ENCODE measurements at places on chromosomes 6 and 20.

GRCh38 chr20:16216227-16216913, 356.9 kb downstream of the KIF16B start:
- no peak for DNase-seq

DNA sequence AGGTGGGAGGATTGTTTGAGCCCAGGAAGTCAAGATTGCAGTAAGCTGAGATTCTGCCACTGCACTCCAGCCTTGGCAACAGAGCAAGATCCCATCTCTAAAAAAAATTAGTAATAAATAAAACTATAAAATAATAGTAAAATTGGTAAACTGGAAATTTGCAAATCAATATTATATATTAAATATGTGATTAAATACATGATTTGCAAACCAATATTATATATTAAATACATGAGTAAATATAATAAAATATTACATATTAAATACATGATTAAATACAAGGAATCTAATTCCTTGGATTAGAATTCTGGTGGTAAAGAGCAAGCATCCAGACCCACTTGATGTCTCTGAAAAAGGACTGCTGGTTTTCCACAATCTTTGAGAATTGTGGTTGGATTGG, 35.8 kb downstream of the FUT9 start:
- no peak for DNase-seq

- no peak for DNase-seq
These were observed 143.1 kb upstream of the PCSK2 start for GRCh38 chr20:17083738-17084137.

GRCh38 chr6:53487080-53487479, 57.8 kb downstream of the GCLC start:
- no peak for DNase-seq

DNA sequence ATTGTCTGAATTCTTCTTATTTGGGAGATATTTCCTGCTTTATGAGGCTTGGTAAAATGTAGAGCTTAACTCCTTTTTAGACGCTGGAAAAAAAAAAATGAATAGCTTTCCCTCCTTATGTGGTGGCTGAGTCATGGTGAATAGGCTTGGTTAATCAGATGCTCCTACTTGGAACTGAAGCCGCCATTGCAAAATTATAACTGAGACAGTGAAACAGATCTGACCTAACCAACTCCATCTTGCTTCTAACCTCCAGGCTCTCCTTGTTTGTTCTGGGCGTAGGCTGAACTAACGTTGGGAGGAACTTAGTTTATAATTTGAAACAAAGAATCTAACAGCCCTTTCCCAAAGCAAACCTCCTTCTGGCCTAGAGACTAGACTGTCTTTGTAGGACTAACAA, 43.2 kb upstream of the PLCB4 start:
- DNase-seq: no peak

- DNase-seq: no peak
These were observed 55.9 kb downstream of the RREB1 start for GRCh38 chr6:7163661-7164071.

DNA sequence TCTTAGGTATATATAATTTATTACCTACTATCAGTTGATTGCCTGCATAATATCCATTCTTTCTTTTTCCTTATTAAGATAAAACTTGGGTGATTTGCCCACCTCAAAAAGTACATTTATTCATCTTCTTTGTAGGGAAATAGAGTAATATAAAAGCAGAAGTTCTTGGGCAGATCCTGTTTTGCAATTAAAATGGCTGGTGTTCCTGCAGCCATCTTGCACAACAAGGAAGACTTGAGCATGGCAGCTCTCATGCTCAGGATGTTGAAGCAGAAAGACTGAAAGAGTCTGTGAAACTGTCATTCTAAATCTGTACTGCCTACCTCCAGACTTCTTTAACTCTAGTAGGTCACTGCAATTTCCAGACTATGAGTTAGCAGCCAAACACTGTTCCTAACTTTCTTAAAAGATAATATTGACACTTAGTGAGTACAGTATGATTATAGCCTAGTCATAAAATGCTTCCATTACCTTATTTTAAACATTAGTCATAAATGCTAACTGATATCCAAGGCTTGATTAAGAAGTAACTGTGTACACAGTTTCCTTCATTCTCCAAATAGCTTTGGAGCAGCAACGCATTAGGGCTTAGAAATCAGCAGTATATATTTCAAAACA, 24.6 kb upstream of the HTR1B start:
- no peak for DNase-seq

GRCh38 chr6:78962448-78962847, 95.1 kb downstream of the IRAK1BP1 start:
- no peak for DNase-seq

GRCh38 chr6:135096403-135097130, 41.9 kb upstream of the HBS1L start:
- DNase-seq: no peak

DNA sequence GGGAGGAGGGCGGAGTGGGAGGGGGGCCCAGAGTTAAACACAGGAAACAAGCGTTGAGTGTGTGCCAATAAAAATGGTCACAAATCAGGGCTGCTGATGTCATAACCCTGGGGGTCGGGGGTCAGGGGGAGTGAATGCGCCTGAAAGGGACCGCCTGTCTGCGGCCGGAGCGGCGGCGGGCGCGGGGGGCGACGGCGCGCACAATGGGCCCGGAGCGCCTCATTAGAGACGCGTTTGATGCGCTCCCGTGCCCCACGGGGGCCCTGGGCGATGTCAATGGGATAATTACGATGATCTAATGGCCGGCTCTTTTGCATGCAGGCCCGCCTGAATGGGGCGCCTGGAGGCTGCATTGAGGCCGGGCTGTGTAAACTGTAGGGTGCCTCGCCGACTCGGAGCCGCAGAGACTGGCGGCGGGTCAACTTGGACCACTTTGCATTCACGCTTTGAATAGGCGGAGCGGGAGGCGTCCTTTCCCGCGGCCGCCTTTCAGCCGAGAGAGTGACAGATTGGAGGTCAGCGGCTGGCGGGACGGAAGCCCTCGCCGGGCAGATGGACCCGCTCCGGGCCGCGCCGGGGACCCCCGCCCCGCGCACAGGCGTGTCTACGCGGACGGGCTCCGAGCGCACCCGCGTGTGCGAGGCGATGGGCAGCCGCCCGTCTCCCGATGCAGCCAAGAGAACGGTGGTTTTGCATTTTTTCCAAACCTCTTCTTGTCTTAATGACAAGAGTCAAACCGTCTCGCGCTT, 296.1 kb downstream of the TFAP2C start:
- DNase-seq: peak; percentile 71

DNA sequence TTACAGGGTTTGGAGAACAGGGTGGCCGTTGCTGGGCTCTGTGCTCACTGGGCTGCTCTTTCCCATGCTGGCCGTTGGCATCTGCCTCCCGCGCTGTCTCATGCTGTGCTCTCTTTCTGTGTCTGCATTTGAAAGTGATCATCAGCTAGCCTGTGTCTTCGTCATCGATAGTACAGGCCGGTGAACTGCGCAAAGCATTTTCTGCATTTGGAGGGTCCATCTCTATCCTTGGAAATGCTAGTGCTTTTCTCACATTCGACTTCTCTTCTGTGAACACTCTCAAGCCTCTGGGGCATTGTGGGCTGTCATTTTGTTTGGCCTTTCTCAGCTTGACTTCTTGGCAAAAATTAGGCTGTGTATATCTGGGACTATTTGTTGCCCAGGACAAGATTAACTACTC, 6.8 kb upstream of the SNHG17 start:
- DNase-seq: no peak

DNA sequence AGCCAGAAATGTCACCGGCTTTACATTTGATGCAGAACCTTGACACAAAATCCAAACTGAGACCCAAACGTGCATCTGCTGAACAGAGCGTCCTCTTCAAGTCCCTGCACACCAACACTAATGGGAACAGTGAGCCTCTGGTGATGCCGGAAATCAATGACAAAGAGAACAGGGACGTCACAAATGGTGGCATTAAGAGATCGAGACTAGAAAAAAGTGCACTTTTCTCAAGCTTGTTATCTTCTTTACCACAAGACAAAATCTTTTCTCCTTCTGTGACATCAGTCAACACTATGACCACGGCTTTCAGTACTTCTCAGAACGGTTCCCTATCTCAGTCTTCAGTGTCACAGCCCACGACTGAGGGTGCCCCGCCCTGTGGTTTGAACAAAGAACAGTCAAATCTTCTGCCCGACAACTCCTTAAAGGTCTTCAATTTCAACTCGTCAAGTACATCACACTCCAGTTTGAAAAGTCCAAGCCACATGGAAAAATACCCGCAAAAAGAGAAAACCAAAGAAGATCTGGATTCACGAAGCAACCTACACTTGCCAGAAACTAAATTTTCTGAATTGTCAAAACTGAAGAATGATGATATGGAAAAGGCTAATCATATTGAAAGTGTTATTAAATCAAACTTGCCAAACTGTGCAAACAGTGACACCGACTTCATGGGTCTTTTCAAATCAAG, 108.4 kb downstream of the RTN4IP1 start:
- DNase-seq: no peak

- DNase-seq: no peak
These were observed 5.4 kb downstream of the RBL1 start for GRCh38 chr20:37090407-37090806.

- no peak for DNase-seq
These were observed 9.1 kb downstream of the LBP start for GRCh38 chr20:38355161-38356012.

- no peak for DNase-seq
These were observed 632.8 kb downstream of the HACE1 start for GRCh38 chr6:104226790-104227446.

- DNase-seq: no peak
These were observed 220.7 kb downstream of the ARHGAP18 start for GRCh38 chr6:129489215-129489765.

- no peak for DNase-seq
These were observed 9.8 kb downstream of the POPDC3 start for GRCh38 chr6:105170059-105170458.

DNA sequence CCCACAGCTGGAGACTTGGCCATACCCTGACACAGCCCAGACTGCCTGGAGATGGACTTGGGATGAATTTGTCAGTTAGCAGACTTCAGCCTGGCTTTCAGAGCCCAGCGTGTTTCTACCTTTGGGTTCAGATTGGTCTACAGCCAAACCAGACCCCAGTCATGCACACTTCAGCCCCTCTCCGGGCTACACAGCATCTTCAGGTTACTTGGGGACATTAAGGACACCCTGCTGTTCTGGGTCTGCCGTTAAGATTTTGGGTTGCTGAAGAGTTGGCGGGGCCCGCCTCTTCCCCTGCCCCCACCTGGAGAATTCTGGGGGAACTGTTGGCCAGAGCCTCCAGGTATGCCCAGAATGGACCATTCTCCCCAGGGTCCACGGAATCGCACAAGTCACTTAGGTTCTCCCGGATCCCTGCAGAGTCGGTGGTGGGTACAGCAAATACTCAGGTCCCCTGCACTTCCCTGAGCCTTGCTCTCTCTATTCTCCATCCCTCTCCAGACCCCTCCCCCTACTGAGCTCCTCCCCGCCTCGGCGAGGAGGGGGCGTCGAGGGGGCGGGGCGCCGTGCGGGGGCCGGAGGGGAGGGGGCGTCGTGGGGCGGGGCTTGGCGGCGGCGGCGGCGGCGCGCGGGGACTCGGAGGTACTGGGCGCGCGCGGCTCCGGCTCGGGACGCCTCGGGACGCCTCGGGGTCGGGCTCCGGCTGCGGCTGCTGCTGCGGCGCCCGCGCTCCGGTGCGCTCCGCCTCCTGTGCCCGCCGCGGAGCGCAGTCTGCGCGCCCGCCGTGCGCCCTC, at the start of gene PTK7:
Gene PTK7, plus strand, starts transcription at position 645 of the 794 bp plus-strand sequence. CDS start 175 bp downstream, outside the sequence.
- peak; percentile 72 for DNase-seq

DNA sequence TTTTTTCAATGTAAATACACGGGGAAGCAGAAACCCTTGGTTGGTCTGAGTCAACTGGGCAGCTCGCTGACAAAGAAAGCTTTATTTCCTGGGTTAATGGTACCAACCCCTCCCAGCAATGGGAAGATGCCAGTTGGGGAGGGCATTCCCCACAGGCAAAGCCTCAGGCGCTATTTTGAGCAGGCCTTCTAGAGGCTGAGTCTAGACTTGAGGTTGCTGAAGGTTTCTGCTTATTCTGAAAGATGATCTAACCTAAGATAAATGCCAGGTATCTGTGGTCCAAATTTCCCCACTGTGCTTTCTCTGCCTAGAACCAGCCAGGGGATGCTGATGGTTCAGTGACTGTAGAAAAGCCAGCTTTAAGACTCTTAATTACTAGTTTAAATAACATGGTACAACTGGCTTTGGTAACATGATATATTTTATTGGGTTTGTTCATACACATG, 172.5 kb upstream of the JARID2 start:
- no peak for DNase-seq

GRCh38 chr20:54107600-54108325, 37.4 kb upstream of the BCAS1 start:
- DNase-seq: no peak

- no peak for DNase-seq
These were observed at the start of gene GDAP1L1 for GRCh38 chr20:44247131-44247571. Gene GDAP1L1, plus strand, starts transcription at chr20:44247308. Its CDS starts 27 bp downstream, at chr20:44247335.

GRCh38 chr6:87421576-87421975, 13.8 kb downstream of the CFAP206 start:
- DNase-seq: no peak

DNA sequence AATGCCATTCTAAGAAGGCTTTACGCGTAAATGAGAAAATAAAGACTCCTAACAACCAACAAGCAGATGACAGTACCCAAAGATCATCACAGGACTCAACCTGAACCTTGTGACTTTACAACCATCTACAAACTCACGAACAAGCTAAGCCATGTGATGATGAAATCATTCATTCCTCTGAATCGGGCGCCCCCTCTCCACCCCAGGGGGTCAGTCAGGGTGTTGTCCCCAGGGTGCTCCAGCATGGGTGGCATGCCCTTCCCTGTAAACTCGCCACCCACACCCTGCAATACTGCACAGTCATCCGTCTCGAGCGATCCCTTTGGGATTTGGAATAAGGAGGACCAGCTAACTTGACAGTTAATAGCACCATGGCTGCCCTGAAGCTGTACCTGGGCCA, 12.6 kb downstream of the SERPINB6 start:
- DNase-seq: no peak

GRCh38 chr6:57275384-57275783, 42.0 kb upstream of the PRIM2 start:
- DNase-seq: no peak

GRCh38 chr6:79622364-79622763, 8.8 kb upstream of the SH3BGRL2 start:
- no peak for DNase-seq

GRCh38 chr6:123879749-123880148, 76.1 kb downstream of the NKAIN2 start:
- no peak for DNase-seq

GRCh38 chr6:99305021-99305554, 44.4 kb downstream of the FAXC start:
- DNase-seq: no peak

GRCh38 chr6:32128751-32129296, 778 bp upstream of the ATF6B start:
- DNase-seq: no peak

GRCh38 chr20:1568163-1568490, 10.6 kb upstream of the SIRPD start:
- no peak for DNase-seq

GRCh38 chr6:74658391-74658790, 547.5 kb downstream of the COL12A1 start:
- DNase-seq: no peak

- DNase-seq: no peak
These were observed 3.3 kb downstream of the CAPN11 start for GRCh38 chr6:44161997-44162338.

GRCh38 chr20:64220891-64221527, 34.5 kb upstream of the PCMTD2 start:
- DNase-seq: no peak

GRCh38 chr6:15282334-15282733, 36.5 kb downstream of the JARID2 start:
- DNase-seq: no peak
